ENCODE measurements at places on chromosomes 6 and 20. TPM values are rescaled to one million over a fixed set of nuclear protein-coding genes. Genes with fewer than 3 reads are reported as not detected.

The ANGPT4 gene
- total RNA-seq, result not detected

DNA sequence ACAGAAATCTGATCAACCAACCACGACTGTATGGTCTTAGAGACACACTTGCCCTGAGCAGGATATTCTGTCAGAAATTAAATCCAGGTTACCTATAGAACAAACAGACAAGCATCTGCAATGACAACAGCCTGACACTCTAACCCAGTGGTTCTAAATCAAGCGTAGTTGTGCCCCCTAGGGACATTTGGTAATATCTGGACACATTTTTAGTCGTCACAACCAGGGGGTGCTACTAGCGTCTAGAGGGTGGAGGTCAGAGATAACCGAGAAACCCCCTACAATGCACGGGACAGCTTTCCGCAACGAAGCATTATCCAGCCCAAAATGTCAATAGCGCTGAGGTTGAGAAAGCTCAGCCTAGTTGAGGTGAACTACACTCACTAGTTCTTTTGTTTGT is 32.3 kb downstream of the ID4 start:
- no peak for DNase-seq

The SIRPA gene
- total RNA-seq, result 50.6 TPM

The BTNL2 gene
- not detected for total RNA-seq

The TPD52L1 gene
- total RNA-seq, result 54.3 TPM

DNA sequence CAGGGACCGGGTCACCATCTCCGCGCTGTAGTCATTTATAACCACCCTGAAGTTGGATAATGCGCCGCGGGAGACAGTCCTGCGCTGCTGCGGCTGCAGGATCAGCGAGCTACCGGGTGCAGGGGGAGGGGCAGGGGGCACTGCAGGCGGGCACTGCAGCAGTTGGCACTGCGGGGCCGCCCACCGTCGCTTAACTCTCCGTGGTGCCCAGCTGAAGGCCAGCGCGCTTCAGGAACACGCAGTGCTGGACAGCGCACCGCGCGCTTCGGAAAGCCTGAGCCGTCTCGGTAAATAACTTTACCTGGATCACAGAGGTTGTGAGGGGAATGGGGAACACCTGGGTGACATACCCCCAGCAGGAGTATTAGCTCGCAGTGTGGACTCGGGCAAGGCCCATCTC is 12.4 kb upstream of the LRFN2 start:
- no peak for DNase-seq

DNA sequence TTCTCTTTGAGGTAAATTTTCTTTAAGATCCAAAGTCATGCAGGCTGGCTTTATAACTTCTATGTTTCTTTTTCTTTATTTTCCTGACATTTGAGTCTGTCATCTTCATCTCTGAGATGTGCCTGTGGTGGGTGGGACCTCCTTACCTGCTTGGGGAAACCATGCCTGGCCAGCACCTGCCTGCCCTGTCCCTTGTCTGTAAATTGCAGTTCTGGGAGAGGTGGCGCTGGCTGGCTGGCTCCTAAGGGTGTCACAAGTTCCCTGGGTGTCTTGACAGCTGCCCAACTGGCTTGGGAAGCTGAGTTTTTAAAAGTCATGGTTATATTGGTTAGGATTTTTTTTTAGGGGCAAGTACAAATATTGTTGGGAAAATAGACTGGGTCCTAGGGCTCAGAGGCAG is 36.3 kb downstream of the SCAND1 start:
- DNase-seq, result no peak

DNA sequence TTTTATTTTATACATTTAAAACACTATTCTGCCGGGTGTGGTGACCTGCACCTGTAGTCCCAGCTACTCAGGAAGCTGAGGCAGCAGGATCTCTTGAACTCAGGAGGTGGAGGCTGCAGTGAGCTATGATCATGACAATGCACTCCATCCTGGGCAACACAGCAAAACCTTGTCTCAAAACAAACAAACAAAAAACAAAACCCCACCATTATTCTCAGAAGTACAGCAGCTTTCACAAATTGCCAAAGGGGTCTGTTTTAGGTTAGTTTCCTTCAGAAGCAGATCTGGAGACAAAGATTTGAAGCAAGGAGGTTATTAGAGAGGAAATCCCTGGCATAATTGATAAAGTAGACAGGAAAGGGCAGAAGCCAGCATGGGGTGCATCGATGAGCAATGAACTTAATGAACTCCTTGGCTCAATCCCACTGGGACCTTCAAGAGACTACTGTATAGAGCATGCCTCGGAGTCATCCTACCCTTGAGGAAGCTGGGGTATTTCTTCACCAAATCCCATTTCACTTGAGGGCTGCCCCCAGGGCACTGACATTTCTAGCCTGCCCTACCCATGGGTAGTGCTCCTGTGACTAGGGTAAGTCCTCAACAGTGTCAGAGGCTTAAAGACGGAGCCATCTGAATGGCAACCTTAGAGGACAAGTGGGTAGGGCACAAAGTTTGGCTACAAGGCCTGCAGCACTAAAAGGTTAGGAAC is 43.2 kb upstream of the DDR1 start:
- DNase-seq, result no peak

DNA sequence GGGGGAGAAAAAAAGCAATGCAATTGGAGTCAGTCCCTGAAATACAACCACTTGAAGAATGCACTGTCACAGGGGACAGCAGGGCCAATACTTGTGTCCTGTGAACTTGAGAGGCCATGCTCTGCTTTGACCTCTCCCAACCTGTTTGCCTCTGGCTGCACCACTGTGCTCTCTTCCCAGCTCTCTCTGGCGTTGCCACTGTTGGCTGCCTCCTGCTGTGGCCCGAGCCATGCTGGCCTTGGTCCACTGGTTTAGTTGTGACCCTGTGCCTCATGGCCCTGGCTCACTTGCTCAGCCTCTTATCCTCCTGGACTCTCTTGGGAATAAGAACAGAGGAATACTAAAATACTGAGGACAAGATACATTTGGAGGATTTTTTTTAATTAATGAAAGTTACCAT is 14.5 kb upstream of the FBXO30 start:
- no peak for DNase-seq

The SLCO4A1 gene
- total RNA-seq, result 48.3 TPM
